Smooth muscle cell of bladder (primary cell): ENCODE measurements at places on chromosomes 4 and X. TPM values are rescaled to one million over a fixed set of nuclear protein-coding genes. Genes with fewer than 3 reads are reported as not detected.

TKTL2 gene
- under 0.01 TPM in 1 of 2 replicates, not detected in the other for total RNA-seq

S100G gene
- not detected in 2 replicates for total RNA-seq

NHS gene
- 1.2 and 1.3 TPM in 2 replicates for total RNA-seq

APBB2 gene
- total RNA-seq: 30.0 and 36.2 TPM in 2 replicates

RHOXF2 gene
- total RNA-seq: not detected in 2 replicates

AREG gene
- total RNA-seq: 5.7 TPM in 1 of 2 replicates, not detected in the other

SHOX gene
- total RNA-seq: not detected in 2 replicates

SLITRK2 gene
- total RNA-seq: not detected in 2 replicates

UGT2B10 gene
- total RNA-seq: not detected in 2 replicates

HSD17B13 gene
- total RNA-seq: 0.14 and 0.18 TPM in 2 replicates

IGSF1 gene
- not detected in 2 replicates for total RNA-seq

PNMA5 gene
- not detected in 2 replicates for total RNA-seq

APLN gene
- total RNA-seq: 0.43 and 4.3 TPM in 2 replicates

ITM2A gene
- 0.14 and 0.28 TPM in 2 replicates for total RNA-seq

KIAA0232 gene
- 14.9 and 15.2 TPM in 2 replicates for total RNA-seq

TBC1D8B gene
- 11.1 and 14.4 TPM in 2 replicates for total RNA-seq
